ENCODE measurements at places on chromosomes 5 and 9.

- no peak for DNase-seq
Measured at GRCh38 chr5:154937186-154937717, 759 bp downstream of the GEMIN5 start.

DNA sequence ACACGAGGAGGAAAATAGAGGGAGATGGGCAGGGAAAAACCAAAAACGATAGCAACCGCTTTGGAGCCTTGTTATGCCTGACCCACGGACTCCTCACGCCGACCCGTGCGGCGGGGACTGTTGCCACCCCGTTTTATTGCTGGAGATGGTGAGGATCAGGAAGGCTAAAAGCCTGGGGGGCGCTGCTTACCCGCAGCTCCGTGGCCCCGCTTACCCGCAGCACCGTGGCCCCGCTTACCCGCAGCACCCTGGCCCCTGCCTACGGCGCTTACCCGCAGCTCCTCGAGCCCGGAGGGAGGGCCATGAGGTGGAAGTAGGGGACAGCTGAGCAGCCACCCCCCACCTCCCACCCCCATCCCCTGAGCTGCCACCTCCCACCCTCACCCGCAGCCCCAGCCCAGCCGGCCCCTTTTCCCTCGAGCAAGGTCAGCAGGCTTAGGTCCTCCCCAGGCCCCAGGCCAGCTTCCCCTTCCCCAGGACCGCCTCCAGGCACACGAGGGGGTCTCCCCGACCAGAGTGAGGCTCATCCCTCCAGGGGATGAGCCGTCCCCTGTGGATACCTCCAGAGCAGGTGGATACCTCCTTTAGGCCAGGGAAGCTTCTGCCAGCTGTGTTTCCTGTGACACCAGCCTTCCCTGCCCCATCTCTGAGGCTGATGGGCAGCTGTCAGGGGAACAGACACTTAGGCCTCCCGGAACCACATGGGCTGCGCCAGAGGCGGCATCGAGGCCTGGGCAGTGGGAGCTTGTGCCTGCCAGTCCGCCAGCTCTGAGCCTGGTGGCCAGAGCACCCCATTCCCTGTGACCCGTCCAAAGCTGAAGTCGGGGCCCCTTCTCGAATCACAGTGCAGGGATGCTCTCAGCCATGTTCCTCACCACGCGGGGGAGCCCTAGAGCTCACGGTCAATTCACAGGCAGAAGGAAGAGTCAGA lies 92.3 kb downstream of the LMX1B start:
- peak; percentile 67 for DNase-seq

DNA sequence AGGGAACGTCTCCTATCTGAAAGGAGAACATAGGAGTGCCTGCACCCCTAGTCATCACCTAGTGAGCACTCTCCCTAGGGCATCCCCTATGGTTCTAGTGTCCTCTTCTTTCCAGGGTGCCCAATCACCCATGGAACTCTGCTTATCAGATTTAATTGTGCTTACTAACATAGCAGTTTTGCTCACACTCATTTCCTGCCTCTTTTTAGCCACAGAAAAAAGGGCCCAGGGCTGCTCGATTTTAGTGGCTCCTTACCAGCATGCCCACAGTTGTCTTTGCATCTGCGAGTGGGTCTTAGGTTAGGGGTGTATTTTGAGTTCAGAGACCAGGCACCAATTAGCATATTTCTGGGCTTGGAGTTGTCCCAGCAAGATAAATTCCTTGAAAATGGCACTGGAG lies 1110.2 kb downstream of the TAF11L14 start:
- DNase-seq: no peak

DNA sequence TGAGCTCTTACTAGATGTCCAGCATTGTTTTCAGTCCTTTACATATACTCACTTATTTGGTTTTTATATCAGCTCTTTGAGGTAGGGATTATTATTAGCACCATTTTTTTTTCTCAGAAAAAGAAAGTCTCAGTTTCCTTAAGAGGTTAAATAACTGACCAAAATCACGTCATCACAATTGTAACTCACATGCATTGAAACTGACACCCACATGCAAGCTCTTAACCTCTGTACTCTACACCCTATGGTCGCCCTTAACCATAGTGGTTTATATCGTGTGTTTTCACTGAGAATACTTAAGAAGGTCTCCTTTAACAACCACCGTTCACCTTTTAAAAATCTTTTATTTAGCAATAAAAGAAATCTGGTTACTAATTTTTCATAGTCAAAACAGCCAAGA lies 61.0 kb downstream of the PRDM6 start:
- DNase-seq: no peak

DNA sequence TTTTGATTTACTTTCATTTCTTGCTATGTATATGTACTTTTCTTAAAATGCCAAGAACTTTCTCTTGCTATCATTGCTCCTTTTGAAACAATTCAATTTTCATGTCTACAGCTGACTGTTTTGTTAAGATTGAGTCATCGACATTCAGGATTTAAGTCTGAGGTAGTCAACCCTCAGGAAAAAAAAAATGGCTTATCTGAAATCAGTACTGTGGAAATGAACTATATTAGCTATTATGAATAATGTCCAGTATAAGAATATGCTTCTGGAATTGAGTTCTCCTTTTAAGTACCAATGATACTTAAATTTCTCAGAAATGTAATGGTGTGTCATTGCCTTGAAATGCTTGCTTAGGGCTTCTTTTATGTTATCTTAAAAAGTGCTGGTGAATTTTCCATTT lies 37.9 kb downstream of the TNFAIP8 start:
- no peak for DNase-seq

GRCh38 chr5:179900711-179901110 lies 7.0 kb downstream of the TBC1D9B start:
- DNase-seq: no peak

GRCh38 chr5:88819301-88819999 lies 63.5 kb downstream of the MEF2C start:
- DNase-seq: no peak

- DNase-seq: no peak
Measured at GRCh38 chr5:173383711-173384110, 55.5 kb upstream of the STC2 start.

GRCh38 chr5:160452795-160453194 lies 31.1 kb downstream of the PTTG1 start:
- DNase-seq: no peak

GRCh38 chr5:172466062-172466461 lies 11.7 kb upstream of the SH3PXD2B start:
- DNase-seq: no peak

- DNase-seq: no peak
Measured at GRCh38 chr9:122065923-122066629, 27.0 kb downstream of the TTLL11 start.

GRCh38 chr5:161261668-161262323 lies 284.7 kb downstream of the GABRB2 start:
- DNase-seq: no peak

GRCh38 chr9:111348821-111349271 lies 18.8 kb upstream of the OR2K2 start:
- DNase-seq: no peak

GRCh38 chr9:34240006-34240405 lies 61.2 kb downstream of the UBAP1 start:
- no peak for DNase-seq

- peak; percentile 61 for DNase-seq
Measured at GRCh38 chr9:121498150-121498486, 1.5 kb downstream of the GGTA1 start.

DNA sequence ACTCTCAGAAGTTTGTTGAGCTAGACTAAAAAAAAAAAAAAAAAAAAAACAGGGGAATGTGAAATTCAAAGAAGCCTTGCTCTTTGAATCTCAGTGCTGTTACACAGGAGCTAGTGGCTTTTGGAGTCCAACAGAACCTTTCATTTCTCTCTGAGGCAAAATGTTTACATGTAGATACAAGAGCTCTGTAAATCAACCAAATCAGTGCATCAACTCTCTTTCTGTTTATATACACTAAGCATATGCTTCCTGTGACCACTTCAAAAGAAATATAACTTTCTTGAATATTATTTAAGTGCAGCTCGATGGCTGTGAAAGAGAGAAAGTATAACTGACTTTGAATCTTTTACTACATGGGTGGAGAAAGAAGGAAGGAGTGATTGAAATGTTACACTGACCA lies 115.3 kb upstream of the ITGA1 start:
- DNase-seq: no peak

DNA sequence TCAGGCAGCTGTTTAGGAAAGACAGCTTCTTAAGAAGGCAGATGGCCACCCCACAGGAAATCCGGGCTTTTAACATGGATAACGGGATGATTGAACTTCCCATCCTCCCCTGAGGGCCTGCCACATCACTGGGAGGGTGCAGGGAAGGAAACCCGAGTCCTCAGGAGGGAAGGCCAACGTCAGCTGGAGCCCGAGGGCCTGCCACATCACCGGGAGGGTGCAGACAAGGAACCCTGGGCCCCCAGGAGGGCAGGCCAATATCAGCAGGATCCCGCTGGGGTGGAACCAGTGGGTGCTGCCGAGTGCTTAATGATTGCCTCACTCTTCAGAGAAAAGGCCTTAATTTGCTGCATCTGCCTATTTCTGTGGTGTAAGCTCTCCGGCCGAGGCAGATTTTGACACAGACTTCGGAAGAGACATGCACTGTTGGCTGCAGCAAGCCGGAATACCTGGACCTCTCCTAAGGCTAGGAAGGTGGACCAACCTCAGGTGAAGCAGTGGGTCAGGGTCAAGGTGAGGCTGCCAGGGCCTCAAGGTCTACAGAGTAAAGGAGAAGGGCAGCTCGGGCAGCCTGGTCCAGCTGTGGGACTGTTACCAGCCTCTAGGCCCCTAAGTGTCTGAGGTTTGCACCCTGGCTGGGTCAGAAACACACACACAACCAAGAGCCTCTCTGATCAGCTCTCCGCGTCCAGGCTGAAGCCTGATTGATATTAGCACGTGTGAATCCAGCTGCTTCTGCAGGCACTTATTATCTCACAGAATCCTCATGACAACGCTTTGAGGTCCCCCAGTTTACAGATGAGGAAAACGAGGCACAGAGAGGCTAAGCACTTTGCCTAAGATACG lies 14.8 kb upstream of the COL5A1 start:
- no peak for DNase-seq

DNA sequence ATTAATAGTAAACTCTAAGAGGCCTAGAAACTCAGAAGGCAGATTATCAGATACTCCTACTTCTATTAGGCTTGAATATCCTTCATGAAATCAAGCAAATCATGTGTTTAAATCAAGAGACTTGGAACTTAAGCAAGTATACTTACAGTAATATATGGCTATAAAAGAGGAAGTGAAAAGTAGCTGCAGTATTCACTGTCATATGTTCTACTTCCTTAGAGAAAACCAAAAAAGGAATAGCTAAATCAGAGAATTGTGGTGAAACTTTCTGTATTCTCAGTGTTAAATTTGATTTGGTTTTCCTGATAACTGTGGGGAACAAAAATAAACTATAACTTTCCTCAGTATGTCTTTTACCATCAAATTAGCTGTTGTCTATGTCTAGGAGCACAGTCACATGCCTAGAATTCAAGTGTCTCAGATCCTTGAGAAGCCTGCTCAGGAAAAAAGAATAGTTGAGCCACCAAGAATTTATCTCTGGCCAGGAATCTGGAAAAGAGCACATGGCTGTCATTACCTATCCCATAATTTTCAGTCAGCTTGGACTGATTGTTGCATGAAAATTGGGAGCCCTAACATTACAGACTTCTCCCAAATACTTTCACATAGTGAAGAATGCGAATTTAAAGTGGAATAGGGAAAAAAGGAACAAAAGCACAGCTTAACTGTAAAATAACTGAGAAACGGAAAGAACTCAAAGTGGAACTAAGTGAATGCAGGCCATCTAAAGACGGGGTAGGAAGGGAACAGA lies 1.7 kb downstream of the FKBP15 start:
- DNase-seq: no peak

GRCh38 chr9:26462213-26462612 lies 430.4 kb downstream of the CAAP1 start:
- DNase-seq: no peak

DNA sequence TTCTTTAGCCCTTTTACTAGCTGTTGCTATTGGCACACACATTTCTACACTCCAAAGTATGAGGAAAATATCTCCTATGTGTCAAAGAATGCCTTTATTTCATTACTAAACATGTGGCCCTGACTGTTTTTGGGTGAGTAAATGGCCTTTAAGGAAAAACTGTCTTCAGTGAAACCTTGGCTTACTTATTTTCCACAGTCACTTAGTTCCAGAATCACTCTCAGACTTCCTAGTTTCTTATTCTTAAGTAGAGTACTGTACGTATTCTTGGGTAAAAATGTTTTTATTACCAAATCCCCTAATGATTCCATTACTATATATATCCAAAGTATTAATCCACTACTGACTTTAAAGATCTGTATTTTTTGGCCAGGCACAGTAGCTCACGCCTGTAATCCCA lies 27.5 kb downstream of the ERP44 start:
- DNase-seq: no peak

DNA sequence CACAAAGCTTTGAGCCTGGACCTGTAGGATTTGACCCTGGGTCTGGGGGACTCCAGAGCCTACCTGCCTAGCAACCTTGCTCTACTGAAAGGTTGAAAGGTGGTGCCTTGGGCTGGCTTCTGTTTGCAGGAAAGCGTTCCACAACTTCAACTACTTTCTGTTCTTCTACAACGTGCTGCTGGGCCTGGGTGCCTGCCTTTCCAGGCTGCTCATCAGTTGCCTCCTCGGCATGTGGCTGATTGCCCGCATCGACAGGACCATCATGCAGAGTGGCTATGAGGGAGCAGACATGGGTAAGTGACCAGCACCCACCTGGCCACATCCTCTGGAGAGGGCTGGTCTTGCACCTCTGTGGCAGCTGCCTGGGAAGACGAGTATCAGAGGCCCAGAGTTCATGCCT lies 13.6 kb upstream of the CCDC180 start:
- DNase-seq: no peak

GRCh38 chr9:105158020-105158419 lies 86.4 kb upstream of the SLC44A1 start:
- no peak for DNase-seq

- DNase-seq: no peak
Measured at GRCh38 chr5:138963763-138964371, 88.7 kb upstream of the LRRTM2 start.

DNA sequence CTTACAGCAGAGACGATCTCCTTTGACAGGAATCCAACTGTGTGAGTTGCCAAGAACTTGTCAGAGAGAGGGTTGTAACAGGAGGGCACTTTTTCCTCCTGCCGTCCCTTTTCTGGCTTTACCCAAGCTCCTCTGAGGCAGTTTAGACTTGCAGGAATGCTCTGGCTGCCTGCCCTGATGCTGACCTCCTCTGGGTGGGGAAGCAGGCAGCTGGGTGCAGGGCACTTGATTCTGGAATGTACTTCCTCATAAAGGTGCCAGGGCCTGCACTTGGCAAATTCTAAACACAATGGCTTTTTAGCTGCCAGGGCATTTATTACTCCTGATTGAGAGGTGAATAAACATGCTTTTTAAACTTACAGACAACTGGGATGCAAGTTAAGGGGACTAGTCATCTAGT lies 190.4 kb downstream of the EPB41L4A start:
- DNase-seq: no peak

GRCh38 chr5:158484150-158484549 lies 615.6 kb downstream of the EBF1 start:
- no peak for DNase-seq

GRCh38 chr9:93458712-93459111 lies 5.3 kb upstream of the FAM120AOS start:
- no peak for DNase-seq

DNA sequence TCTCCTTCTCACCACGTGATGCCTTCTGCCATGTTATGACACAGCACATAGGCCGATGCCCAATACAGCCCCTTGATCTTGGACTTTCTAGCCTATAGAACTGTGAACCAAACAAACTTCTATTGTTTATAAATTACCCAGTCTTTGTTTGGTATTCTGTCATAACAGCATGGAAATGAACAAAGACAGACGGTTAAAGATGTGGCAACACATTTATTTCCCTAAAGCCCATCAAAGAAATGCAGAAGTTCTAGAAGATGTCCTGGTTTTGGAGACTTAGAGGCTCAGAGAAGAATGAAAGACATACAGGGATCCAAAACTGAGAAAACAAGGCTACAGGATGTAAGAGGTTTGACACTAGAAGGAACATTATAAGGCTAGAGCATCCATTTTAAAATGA lies 600.8 kb upstream of the DAB2 start:
- no peak for DNase-seq
